T-helper 17 cell (primary cell): ENCODE measurements at places on chromosomes 16 and 17.

DNA sequence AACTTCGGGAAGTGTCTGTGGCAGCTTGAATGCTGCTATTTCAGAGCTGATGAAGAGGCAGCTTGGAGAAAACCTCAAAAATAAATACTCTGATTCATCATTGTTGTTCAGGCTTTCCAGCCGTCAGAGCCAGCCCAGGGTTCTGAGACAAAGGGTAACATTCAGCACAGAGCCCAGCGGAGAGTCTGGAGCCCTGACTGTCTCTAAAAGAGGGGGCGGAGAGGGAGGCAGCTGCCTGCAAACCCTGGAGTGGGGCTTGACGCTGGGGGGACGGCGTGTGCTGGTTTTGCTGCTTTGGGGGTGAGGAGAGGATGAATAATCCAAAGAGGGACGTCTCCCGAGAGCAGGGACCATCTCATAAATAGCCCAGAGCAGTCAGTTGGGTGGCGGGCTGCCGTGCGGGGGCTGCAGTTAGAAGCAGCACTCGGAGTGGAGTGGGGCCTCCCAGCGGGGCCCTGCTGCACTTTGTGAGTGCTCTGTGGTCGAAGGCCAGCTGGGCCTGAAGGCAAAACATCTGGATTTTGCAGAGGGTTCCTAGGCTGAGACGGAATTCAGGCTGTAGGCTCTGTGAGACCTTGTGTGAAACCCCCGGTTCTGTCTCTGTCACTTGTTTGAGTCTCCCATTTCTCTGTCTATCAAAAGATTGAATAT lies 237.8 kb downstream of the PRKCA start:
- DNase-seq, result no peak

- no peak for DNase-seq
Measured at GRCh38 chr16:27690608-27691007, 140.7 kb downstream of the KATNIP start.

DNA sequence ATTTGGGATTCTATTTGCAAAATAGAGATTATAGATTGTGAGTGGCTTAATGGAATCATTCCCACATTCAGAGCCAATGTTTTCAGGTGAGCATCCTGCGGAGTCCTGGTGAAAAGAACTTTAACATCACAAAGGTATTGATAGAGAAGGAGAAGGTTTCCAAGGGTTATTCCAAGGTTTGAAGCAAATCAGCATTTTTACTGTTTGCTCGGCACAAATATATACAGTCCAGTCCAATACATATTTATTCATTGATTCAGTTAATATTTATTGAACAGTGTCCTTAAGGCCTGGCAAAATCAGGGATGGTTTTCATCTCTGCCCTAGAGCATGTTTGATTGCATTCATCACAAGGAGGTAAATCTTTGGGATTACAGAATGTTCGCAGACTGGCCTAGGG lies 6.4 kb downstream of the MPV17L start:
- no peak for DNase-seq

DNA sequence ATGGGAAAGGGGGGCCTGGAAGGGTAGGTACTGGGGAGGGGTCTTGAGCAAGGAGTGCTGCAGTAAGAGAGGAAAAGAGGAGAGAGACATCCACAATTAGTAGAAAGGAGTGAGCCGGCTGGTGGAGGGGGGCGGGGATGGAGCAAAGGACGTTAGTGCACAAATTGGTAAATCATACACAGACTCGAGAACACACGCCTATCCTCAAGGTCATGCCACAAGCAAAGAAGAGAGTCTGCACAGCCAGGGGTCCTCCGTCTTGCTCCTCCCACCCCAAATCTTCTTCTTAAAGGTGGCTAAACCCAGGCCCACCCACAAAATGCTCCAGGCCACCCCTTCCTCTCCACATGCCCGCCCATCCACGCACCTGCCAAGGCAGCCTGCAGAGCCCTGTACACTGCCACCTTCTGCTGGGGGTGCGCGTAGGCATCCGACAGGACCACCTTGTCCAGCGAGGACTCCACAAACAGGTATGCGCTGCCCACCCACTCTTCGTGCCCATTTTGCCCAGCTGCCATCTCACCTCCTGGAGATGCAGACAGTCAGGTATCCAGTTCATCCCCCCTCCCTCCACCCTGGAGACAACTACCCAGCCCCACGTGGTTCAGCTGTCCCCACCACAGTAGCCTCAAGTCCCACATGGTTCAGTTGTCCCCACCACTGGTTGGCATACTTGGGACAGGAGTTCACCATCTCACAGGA lies 3.4 kb downstream of the TRADD start:
- no peak for DNase-seq

DNA sequence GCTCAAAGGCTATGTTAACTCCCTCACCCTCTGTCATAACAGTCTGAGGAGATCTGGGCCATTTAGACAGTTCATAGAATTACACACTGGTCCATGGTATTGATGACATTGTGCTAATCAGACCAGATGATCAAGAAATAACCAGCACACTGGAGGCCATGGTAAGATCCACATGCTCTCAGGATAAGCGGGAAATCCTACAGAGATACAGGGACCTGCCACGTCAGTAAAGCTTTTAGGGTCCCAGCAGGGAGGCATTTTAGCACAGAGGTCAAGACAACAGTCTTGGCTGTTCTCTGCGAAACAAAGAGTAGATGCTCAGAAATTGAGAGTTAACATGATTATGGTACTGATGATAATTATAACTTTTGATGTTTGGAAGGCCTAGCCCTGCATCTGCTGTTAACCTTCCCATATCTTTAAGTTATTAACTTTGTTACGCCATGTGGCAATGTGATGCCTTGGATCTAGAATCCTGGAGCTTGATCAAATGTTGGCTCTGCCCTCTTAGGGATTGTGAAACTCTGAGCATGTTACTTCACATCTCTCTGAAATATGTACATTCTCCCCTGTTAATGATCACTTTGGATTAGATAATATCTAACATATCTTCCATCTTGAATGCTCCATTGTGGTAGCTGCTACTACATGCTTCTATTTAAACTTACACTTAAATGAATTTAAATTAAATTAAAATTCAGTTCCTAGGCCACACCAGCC lies 172.0 kb upstream of the SOX9 start:
- no peak for DNase-seq
